ENCODE measurements at places on chromosomes 5 and 9. TPM values are rescaled to one million over a fixed set of nuclear protein-coding genes. Genes with fewer than 3 reads are reported as not detected.

Gene OCLN
- 28.6 TPM for total RNA-seq

Gene WDR31
- total RNA-seq, result 1.7 TPM

Gene PGM5
- total RNA-seq, result 9.7 TPM

Gene HSPB3
- total RNA-seq, result not detected

Gene DPH7
- total RNA-seq, result 20.9 TPM

Gene RLN2
- total RNA-seq, result not detected

Gene C9orf153
- total RNA-seq, result not detected

Gene GNA14
- total RNA-seq, result 1.3 TPM

Gene MLANA
- total RNA-seq, result not detected

Gene ARSI
- 2.1 TPM for total RNA-seq

Gene PRSS3
- 49.0 TPM for total RNA-seq

Gene EQTN
- total RNA-seq, result not detected

Gene DNM1
- total RNA-seq, result 1.3 TPM

Gene CMYA5
- 1.2 TPM for total RNA-seq

Gene ZNF366
- 2.1 TPM for total RNA-seq

Gene DNAH5
- total RNA-seq, result 0.19 TPM

Gene PDCD1LG2
- 3.6 TPM for total RNA-seq

Gene DAB2IP
- total RNA-seq, result 43.9 TPM

Gene FOXD4
- total RNA-seq, result not detected

Gene GABRB2
- 0.19 TPM for total RNA-seq

Gene DMGDH
- 1.7 TPM for total RNA-seq

Gene CLPTM1L
- 75.2 TPM for total RNA-seq

Gene GRXCR2
- total RNA-seq, result not detected

Gene GARIN3
- not detected for total RNA-seq

Gene GAPT
- total RNA-seq, result 2.9 TPM

Gene SLC23A1
- 6.4 TPM for total RNA-seq

Gene FAM221B
- total RNA-seq, result not detected

Gene STX17
- total RNA-seq, result 30.0 TPM

Gene PHYHD1
- 19.3 TPM for total RNA-seq

Gene ENHO
- not detected for total RNA-seq

All from esophagus squamous epithelium (tissue), 5 donors.